ENCODE measurements at places on chromosomes 7 and 10. TPM values are rescaled to one million over a fixed set of nuclear protein-coding genes. Genes with fewer than 3 reads are reported as not detected.

Gene OLAH
- total RNA-seq, result not detected

Gene PRSS1
- total RNA-seq, result not detected

Gene C10orf53
- not detected for total RNA-seq

Gene VGF
- total RNA-seq, result 0.36 TPM

Gene OAT
- total RNA-seq, result 202 TPM

Gene GIMAP1
- total RNA-seq, result not detected

Gene GDF2
- total RNA-seq, result not detected

Gene AKR1E2
- total RNA-seq, result 17.7 TPM

Gene COL1A2
- total RNA-seq, result 11,912 TPM

Data from osteoblast (primary cell).